ENCODE measurements at places on chromosomes 13 and 19.

DNA sequence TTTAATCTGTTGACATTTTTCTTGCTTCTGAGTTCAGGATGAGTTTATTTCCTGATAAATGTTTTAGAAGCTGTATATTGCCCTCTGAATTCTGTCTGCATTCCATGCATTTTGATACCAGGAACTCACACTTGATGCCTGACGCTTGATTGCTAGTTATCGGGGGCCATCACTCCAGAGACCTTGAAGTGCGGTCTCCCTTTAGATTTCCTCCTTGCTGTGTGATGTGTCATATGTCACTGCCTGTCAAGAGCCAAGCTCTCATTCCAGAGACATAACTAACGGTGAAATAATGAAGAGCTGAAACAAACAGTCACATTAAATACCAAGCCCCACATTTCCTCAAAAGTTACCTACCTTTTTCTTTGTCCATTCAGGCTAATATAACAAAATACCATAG is 155.5 kb downstream of the TNFSF13B start:
- DNase-seq, result no peak

GRCh38 chr19:57262044-57262443 is 18.2 kb upstream of the ZNF460 start:
- no peak for DNase-seq

DNA sequence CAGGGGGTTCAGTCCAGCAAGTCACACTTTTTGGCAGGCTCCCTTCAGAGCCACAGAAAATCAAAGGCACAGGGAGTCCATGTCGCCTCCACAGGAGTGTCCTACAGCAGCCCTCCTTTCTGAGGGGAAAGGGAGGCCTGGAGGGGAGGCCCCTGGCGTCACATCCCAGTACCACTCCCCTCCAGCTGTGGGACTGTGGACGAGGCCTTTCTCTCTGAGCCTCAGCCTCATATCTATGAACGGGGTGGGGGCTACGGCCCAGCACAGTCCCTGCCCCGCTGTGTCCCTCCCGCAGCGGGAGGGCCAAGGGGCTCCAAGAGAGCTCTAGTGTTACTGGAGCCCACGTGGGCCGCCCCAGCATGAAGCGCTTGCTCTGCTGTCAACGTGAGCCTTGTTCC is 23.8 kb downstream of the PEPD start:
- no peak for DNase-seq

- DNase-seq, result no peak
Observed at GRCh38 chr13:38759390-38759789, 72.5 kb downstream of the FREM2 start.

- no peak for DNase-seq
Observed at GRCh38 chr13:100890645-100891044, 216.1 kb upstream of the TMTC4 start.

Measured in GM12892 (cell line).